ENCODE measurements at places on chromosomes 1 and 21.
A peak's percentile ranks its signal among the peaks of the same experiment; 100 is the strongest.

DNA sequence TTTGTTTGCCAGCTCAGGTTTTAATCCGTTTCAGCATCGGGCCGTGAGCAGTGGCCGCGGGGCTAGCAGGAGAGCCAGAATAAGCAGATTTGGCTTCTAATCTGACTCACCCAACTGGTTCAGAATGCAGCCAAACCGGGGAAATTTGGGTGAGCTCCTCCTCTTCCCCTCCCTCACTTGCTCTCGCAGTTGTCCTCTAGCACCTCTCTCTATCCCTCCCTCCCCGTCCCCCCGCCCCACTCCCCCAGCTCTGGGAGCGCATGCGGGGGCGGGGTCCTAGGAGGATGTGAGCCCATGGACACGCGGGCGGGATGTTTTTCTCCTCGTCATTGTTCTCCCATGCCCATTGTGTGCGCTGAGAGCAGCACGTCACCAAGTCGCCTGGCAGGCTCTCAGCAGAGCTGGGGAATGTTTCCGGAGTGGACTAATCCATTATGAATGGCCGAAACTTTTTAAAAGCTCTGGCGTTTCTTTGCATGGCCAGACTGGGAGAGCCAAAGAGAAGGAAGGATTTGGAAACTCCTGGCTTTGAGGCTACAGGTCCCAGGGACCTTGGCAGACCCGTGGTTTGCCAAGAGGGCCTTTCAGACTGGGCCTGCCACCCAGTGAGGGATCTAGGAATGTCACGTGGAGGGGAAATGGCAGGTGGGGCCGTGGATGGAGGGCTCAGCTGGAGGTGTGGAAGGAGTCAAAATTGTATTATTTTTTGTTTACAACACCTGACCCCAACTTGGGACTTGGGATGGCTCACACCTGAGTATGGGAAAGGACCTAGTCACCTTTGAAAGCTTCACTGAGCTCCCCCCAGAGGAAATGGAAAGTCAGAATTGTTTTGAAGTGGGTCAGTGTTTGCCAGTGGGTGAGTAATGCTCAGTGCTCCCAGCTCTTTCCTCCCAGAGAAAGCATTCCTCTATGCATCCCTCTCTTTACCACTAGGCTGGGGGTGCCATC lies 39.2 kb downstream of the CDK18 start:
- no peak for DNase-seq

DNA sequence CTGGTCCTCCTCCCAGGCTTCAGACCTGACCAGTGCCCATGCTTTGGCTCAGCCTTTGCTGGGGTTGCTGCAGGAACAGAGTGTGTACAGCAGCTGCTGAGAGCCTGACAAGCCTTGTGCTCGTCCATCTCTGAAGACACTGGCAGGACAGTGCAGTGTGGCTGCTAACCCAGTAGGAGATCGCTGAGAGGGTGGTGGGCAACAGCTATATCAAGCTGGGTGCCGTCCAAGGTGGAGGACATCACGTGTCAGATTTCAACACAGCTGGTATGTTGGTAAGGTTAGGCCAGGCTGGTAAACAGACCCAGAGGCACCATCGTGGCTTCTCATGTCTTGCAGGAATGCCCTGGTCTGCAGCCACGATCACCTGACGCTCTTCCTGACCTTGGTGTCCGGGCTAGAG lies 17.9 kb upstream of the SLC25A34 start:
- DNase-seq, result no peak

- no peak for DNase-seq
These were observed 101.1 kb upstream of the ERRFI1 start for GRCh38 chr1:8127171-8127641.

- no peak for DNase-seq
These were observed 22.8 kb downstream of the RNU5D-1 start for GRCh38 chr1:44707959-44708831.

DNA sequence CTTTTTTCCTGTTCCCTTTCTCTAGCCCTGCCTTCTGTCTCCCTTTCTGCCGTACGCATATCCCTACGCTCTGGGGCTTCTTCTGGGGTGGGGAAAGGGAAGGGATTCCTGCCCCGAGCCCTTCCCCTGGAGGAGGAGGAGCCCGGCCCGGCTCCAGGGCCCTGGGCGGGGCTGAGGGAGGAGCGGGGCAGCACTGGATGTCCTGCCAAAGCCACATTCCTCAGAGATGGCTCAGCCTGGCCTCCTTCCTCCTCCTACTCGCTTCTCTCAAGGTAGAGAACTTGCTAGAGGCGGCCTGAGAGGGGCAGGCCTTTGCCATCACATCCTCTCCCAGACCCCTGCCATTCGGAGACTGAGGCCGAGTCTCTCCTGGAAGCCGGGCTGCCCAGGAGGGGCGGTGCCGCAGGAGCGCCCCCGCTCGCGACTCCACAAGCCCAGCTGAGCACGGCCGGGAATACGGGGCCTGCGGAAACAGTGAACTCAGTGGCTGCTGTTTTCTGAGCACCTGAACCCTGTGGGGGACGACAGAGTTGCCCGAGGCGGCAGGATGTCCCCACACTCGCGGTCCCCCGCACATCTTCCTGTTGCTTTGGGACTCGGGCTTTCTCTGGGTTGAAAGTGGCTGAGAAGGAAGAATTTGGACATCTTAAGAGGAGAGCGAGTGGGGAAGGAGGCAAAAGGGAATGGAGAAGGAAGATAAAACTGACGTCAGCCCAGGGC lies 12.2 kb downstream of the ADAMTSL4 start:
- DNase-seq, result peak; percentile 62

DNA sequence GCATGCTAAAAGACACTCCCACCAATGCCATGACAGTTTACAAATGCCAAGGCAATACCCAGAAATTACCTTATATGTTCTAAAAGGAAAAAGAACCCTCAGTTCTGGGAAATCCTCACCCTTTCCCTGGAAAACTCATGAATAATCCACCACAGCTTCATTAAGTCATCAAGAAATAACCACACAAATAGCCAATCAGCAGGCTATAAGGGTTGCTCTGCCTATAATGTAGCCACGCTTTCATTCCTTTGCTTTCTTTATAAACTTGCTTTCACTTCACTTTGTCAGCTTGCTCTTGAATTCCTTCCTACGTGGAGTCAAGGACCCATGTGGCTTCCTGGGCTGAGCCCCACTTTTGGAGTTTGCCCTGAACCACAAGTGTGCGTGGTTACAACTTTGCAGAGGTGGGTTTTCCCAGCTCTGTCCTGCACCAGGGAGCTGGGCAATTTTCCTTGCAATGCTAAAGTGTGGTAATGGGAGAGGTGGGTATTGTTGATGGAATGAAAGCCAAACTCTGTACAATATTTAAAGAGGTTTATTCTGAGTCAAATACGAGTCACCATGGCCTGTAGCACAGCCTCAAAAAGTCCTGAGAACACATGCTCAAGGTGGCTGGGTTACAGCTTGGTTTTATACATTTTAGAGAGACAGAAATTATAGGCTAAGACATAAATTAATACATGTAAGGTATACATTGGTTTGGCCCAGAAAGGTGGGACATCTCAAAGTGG lies 42.2 kb upstream of the COG2 start:
- no peak for DNase-seq

DNA sequence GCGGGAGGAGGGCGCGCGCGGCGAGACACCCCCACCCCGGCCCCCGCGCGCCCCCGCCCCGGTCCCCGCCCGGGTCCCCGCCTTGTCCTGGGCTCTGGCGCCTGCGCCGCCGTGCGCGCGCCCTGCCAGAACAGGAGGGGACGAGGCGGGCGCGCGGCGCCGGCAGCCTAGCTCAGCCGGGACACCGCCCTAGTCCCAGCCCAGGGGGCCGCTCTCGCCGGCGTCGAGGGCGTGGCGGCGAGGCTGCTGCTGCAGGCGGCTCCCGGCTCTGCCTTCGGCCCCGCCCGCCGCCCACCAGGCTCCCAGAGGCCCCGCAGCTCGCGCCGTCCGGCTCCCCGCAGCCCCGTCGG lies at the start of gene RCAN3:
RCAN3 (plus strand) TSS at position 128 of the 350 bp plus-strand sequence. CDS start 11,537 bp downstream, outside the sequence.
- DNase-seq, result peak; percentile 69

- DNase-seq, result no peak
These were observed 7.0 kb downstream of the EPHX1 start for GRCh38 chr1:225816643-225817538.

- DNase-seq, result no peak
These were observed 119.7 kb upstream of the RGS18 start for GRCh38 chr1:192038567-192038966.

GRCh38 chr1:158509471-158510156 lies 37.6 kb downstream of the OR10R2 start:
- no peak for DNase-seq

DNA sequence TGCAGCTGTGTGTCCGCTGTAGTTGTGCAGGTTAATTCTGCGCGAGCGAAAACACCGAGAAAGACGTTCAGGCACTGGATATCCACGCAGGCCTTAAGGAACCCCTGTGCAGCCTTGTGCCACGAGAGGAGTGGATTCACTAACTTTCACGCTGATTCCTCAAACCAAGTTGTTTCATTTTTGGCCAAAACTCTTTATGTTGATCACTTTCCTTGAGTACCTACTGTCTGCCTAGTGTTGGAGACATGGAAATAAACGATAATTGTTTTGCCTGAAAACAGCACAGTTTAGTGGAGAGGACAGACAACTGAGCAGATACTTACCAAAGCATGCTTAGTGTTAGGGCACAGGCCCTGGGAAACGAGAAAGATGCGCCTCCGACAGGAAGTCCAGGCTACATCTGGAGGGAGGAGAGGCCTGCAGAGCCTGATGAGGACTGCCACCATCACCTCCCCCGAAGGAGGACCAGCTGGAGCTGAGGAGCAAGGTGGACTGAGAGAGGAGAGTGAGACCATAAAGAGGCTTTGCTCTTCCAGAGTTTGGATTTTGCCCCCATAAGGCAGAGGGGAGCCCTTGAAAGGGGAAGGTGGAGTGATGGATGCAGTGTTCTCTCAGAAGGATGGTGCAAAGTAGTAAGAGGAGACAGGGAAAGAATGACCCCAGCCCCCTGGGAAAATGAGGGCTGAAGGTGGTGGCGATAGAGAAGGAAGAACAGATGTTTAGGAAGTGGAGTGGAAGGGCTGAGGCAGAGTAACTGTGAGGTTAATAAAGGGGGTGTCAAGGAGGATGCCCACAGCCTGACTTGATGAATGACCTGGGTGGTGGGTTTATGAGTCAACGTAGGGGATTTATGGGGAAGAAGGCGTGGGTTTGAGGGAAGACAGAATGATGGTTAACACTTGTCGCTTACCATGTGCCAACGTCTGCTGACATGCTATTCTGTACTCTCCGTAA lies 956 bp upstream of the SCAF4 start:
- DNase-seq, result peak; percentile 2

DNA sequence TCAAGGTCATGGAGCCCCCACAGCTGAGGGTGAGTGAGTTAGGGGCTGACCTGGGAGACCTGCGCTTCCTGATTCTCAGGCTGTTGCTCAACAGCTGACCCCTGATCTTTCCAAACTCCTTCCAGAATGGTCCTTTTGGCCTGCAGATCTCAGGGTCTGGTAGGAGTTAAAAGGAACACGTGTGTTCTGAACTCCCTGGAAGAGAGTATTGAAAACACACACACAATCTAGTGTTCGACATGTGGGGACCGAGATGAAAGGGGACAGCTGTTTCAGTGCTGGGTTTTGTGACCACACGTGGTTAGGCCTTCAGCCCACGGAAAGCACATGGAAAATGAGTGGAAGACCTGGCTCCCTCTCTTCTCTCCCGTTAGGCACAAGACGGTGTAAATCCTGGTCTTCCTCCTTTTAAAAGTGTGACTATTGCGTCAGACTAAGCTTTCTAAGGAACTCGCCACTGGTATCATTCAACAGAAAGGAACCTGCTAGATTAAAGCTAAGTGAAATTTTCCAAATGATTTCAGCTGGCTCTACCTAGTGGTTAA lies 49.6 kb downstream of the RUNX1 start:
- no peak for DNase-seq

- DNase-seq, result no peak
These were observed 48.9 kb upstream of the ZNF326 start for GRCh38 chr1:89945852-89946476.

DNA sequence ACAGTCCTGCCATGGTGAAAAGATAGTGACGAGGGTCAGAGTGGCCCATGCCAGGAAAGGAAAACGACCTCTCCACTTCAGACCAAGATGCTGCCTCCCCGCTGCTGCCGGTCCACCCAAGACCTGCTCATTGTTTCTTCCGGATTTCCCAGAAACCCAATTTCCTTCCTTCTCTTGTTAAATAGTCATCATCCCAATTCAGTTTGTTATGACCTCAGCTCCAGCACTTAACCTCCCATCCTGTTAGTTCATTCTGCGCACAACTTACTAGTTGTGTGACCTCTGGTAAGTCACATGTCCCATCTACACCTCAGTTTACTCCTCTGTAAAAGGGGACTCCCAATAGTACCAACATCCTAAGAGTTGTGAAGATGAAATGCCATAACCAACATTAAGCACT lies 29.9 kb upstream of the PPP1R15B start:
- DNase-seq, result no peak

DNA sequence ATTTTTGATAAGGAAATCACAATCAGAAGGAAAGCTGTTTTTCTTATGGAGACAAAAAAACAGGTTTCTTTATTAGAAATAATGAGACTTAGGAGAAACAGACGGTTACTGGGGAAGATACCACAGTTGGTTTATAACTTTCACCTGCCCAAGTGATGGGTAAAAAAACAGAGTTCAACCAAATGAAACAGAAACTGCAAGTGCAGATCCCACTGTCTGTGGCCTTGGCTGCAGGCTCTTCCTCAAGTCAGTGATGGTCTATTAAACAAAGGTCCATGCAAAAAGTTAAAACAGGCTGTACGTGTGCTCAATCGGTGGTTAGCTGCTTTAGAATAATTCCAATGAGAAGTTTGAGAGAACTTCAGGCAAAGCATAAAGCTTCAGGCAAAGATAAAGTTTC lies 112.1 kb upstream of the NEGR1 start:
- no peak for DNase-seq

GRCh38 chr1:71047635-71048607 lies at the start of gene PTGER3:
PTGER3 (minus strand) TSS chr1:71047816; CDS start chr1:71047577, 239 bp downstream.
- DNase-seq, result no peak

DNA sequence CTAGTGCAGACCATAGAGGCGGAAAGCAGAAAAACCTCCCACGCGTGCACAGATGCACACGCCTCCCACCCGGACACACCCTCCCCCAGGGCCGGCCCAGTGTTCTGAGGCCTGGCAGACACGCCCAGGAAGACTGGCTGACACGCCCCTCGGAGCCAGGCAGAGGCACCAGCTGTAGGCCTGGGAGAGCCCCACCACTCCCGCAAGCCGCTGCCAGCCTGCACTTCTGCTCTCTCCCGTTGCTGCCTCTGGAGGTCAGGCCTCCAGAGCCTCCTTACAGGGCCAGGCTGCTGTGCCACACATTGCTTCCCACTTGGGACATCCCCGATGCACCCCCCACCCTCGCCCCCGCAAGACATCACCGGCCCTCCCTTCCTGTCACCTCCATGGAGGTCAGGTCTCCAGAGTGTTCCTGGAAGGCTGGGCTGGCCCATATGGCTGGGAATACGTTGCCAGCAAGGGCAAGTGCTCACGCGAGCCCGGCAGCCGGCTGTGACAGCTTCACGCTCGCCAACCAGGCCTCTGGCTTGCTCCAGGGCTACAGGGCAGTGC lies 40.4 kb downstream of the CASZ1 start:
- DNase-seq, result no peak

Data from activated naive CD4-positive, alpha-beta T cell (primary cell).